ENCODE measurements at places on chromosomes 5 and 9.

DNA sequence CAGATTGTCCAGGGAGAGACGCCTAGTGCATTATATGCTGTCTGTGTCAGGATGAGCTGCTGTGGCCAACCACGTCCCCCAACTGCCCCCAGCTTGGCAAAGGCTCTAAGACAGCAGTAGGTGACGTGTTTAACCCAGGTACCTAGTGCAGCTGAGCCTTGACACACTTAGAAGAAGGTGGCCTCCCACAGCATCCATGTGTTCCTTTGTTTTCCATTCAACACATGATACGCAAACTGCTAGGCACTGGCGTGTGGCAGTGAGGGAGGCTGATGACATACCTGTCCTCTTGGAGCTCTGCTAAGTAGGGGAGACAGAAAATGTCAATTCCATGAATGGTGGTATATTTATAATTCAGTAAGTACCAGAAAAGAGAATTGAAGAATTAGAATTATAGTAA lies 291.7 kb downstream of the NR3C1 start:
- DNase-seq: no peak

DNA sequence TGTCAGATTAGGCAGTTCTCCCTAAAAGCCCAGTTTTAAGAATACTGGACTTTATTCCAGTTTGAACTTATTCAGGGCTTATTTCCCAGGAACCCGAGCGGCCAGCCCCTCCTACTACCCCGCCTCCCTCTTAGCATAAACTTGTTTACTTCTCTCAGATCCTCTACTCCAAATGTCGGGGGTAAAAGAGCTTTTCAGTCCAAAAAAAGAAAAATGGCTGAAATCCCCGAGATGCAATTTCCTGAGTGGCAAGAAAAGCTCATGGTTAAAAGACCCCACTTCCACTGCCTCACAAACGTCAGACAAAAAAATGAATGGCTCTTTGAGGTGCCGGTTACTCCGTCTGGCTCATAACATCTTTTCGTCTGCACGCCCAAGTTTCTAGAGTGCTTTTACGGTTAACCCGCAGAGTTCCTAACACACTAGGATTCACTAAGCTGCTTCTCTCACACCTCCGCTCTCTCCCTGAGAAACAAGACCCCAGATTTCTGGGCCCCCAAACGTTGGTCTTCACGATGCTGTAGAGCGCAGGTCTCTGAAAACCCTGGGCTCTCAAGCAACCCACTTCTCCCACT lies 402 bp downstream of the BRD8 start:
- DNase-seq: no peak

DNA sequence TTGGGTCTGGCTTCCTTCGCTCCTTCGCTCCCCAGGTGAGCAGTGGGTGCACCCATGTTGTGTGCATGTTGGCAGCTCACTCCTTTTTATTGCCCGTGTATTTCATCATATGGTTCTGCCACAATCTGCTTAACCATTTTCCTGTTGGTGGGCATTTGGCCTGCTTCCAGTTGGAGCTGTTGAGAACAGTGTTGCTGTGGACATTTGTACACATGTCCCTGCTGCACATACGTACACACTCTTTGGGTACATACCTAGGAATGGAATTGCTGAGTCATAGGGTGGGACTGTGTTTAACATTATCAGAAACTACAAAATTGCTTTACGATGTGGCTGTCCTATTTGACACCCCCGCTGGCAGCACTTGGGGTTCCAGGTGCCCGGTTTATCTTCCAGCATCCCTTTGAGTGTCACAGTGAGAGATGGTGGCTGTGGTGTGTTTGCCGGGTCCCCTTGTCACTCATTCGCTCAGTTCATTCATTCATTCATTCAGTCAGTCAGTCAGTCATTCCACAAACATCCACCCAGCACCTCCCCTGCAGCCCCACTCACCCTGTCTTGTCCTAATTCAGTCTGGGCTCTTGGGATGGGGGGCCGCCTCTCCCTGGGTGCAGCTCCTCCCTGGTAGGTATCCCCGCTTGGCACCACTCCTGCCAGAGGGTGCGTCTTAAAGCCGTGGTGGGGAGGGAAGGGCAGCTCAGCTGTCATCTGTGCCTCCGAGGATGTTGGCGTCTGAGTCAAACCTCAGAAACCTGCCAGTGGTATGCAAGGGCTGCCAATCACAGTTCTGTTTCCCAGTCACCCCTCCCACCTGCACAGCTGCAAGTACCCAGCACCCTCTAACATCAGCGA lies 7.9 kb upstream of the FIBCD1 start:
- DNase-seq: no peak

DNA sequence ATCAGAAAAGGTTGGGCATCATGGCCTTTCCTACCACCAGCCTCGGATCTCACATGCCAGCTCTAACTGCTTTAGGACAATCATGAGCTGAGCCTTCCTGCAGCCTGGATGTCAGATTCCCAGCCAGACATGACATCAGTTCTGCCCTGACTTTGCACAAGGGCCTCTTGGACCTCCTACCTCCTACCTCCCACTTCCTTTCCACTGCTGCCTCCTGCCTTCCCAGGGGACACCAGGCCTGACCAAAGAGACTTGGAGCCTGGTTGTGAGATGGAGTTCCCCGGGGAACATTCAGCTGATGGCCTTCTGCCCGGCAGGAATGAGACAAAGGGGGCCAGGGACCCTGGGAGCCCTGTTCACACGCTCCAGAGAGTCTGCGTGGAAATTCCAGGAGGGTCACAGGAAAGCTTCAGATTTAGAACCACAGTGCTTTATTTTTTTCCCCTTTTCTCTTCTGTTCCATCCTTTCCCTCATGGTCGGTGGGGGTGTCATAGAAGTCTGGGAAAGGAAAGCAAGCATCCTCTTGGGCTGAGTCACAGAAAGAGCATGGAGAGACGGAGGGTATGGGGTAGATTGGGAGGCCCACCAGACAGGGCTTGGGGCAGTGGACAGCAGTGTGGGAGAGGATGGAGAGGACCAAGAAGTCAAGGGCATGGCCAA lies 35.4 kb upstream of the IL17B start:
- DNase-seq: no peak

GRCh38 chr9:127742435-127743088 lies 7.5 kb upstream of the TOR2A start:
- DNase-seq: peak; percentile 70

- peak; percentile 17 for DNase-seq
Observed at GRCh38 chr9:113160571-113160970, 9.8 kb downstream of the SLC31A2 start.

DNA sequence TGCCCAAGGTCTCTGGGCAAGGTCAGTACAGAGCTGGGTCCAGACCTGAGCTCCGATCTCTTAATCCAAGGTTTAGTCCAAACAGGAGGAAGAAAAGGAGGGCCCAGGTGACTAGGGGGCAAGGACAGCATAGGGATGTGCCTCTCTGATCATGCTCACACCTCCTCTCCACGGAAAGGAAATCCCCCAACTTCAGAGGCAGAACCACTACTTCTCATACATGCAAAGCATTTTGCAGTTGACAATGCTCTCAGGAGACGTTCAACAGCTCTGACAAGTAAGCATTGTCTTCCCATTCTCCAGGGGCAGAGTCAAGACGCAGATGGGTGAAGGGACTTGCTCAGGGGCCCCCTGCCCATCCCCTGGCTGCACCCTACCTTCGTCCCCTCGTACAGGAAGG lies 8.7 kb upstream of the CORO2A start:
- DNase-seq: no peak

- no peak for DNase-seq
Observed at GRCh38 chr5:181024245-181025064, 15.6 kb upstream of the BTNL9 start.

- no peak for DNase-seq
Observed at GRCh38 chr9:91421128-91421765, 2.4 kb downstream of the NFIL3 start.

- no peak for DNase-seq
Observed at GRCh38 chr5:88734191-88734640, 148.8 kb downstream of the MEF2C start.

GRCh38 chr9:14827805-14828204 lies 82.4 kb downstream of the FREM1 start:
- DNase-seq: no peak

GRCh38 chr9:135273008-135273407 lies 185.5 kb downstream of the OLFM1 start:
- DNase-seq: no peak

DNA sequence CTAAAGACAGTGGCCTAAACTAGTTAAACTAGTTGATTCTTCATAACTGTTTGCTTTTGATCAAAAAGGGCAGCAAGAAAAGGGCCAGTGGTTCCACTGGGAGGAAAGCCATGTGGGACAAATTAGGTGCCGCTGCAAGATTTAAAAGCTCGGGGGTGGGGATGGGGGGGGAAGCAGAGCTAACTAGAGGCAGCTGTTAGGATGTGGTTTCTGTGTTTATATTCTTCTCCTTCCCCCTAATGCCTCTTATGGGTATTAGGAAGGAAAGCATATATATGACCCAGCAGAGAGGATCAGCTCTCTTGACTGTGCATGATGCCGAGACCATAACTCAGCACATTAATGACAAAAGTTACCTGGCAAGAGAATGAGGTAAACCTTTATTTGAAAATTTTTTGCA lies 65.7 kb downstream of the EFNA5 start:
- no peak for DNase-seq

- no peak for DNase-seq
Observed at GRCh38 chr5:139016186-139016585, 141.1 kb upstream of the LRRTM2 start.

DNA sequence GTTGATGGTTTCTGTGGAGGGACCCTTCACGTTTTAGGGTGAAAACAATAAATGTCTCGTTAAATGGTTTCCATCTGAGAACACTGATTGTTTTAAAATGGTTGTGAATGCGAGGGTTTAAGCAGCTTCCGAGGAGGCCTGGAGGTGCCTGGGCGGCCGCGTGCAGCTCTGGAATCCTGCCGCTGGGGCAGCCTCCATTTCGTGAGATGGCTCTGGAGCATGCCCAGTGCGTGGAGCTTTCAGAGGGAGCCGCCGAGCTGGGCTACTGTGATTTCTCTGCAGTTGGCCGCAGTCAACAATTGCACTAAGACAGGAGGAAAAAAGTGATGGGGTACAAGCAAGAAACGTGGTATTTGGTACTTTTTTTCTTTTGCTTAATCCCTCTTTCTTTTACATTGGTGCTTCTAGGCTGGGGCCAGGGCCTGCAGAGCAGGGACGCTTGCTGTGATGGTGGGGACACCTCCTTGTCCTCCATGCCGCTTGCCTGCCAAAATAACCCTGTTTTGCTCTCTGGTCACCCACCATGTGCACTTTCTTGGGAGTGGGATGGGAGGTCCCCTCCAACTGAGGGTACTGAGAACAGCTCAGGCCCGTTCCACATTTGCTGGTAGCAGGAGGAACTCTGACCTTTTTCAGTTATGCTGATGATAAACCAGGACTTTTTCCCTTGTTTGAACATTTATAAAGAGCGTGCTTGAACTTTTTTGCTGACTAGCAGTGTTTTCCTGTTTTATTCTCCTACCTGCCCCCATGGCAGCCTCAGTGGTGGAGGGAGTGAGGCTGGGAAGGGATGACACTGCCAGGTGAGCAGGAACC lies 47.1 kb downstream of the EHMT1 start:
- no peak for DNase-seq

DNA sequence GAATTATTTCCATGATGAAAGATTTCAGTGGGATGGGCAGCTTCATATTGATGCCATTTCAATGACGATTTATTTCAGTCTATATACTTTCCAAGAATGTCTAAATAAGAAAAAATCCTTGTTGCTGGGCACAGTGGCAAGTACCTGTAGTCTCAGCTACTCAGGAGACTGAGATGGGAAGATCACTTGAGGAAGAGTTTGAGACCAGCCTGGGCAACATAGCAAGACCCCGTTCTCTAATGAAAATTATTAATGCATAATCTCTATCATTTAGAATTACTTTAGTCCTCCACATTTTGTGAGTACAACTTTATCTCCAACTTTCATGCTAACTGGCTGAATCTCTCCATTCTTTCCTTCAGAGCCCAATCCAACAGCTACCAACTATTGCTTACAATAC lies 52.5 kb downstream of the PTBP3 start:
- no peak for DNase-seq

DNA sequence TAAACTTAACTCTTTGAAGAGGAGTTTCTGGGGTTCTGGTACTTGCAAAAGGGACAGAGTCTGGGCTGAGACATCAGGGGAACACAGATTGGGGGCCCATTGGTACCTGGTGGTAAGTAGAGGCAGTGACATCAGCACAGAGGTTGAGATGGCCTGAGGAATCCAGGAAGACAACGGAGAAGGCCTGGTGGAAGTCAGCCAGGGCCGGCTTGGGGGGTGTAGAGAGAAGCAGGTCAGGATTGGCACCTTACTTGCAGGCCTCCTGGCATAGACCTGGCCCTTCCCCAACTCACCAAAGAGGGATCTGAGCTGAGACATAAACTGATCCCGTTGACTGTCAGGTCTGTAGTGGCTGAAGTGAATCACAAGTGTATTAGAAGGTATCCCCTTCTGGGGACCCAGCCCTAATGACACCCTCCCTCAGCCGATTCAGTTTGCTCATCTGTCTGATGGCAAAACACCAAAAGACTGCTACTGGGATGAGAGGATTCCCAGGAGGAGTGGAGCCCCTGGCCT lies 5.5 kb downstream of the NOL6 start:
- DNase-seq: no peak

DNA sequence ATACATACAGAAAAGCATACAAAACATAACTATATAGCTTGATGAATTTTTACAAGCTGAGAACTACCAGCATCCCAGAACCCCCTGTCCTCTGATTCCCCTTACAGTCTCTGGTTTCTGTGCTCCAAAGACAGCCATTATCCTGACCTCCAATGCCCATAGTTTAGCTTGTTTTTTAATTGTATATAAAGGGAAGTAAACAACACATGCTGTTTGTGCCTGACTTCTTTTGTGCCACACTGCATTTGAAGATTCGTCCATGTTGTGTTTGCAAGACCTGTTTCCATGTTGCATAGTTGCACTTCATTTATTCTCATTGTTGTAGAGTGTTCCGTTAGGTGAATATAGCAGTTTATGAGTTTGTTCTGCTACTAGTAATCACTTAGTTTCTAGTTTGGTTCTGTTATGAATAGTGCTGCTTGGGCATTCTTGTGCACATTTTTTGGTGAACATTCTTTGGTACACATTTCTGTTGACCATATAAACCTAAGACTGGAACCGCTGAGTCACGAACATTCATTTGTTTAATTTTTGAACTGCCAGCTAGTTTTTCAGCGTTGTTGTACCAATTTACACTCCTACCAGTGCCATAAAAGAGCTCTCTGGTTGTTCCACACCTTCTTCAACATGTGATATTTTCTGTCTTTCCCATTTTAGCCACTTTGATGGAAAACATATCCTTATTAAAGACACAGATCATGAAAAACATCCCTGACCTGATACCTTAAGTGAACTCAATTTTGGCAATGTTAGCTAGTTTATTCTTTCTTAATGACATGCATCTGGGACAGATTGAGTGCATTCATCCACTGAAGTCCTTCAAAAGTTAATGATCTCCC lies 78.1 kb upstream of the ANXA1 start:
- no peak for DNase-seq

Measured in NCI-H1105 (cell line).